ENCODE measurements at places on chromosomes 1 and 21.
A peak's percentile ranks its signal among the peaks of the same experiment; 100 is the strongest.

DNA sequence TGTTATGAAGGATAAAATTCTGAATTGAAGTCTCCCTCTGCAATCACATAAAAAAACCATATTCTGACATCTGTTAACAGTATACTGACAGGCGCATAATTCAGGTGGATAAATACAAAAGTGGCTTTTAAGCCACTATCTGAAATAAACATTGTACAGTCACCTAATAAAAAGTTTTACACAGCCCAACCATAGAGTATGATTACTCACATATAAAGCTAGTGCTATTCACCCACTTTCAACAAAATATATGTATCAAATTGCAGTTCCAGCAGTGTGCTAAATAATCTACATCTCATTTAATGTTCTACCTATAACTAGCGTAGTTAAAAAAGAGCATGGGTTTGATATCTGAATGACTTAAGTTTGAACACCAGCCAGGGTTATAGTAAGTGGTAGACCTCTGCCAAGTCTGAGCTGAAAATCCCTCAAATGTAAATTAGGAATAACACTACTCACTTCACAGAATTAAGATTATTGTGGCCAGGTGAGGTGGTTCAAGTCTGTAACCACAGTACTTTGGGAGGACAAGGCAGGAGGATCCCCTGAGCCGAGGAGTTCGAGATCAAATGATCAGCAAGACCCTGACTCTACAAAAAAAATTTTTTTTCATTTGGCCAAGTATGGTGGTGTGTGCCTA lies 3.9 kb downstream of the EGLN1 start:
- H3K4me1 ChIP-seq: peaks cover 59% of the 10 kb centered on the region
- DNase-seq: no peak
- H3K27ac ChIP-seq: no peak overlapping the region
- peaks cover 16% of the 10 kb centered on the region for H3K36me3 ChIP-seq
- peak overlapping the region; percentile 81 for H3K4me3 ChIP-seq
- H3K27me3 ChIP-seq: no peaks in the 10 kb centered on the region

GRCh38 chr1:116835161-116835560 lies 74.6 kb upstream of the PTGFRN start:
- no peaks in the 10 kb centered on the region for H3K27me3 ChIP-seq
- H3K4me1 ChIP-seq: peaks cover 35% of the 10 kb centered on the region
- DNase-seq: no peak
- no peak overlapping the region for H3K4me3 ChIP-seq
- peaks cover 4% of the 10 kb centered on the region for H3K36me3 ChIP-seq

DNA sequence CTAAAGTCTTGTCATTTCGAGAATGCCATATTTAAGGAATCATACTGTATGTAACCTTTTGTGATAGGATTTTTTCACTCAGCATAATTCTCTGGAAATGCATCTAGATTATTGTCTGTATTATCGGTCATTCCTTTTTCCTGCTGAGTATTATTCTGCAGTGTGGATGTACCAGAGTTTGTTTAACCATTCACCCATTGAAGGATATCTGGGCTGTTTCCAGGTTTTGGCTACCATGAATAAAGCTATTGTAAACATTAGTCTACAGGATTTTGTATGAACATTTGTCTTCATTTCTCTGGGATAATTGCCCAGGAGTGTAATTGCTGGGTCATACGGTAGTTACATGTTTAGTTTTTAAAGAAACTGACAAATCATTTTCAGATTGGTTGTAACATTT lies 61.8 kb downstream of the ATP1A1 start:
- no peaks in the 10 kb centered on the region for H3K36me3 ChIP-seq
- no peaks in the 10 kb centered on the region for H3K27me3 ChIP-seq
- H3K4me1 ChIP-seq: no peaks in the 10 kb centered on the region
- H3K4me3 ChIP-seq: no peak overlapping the region

DNA sequence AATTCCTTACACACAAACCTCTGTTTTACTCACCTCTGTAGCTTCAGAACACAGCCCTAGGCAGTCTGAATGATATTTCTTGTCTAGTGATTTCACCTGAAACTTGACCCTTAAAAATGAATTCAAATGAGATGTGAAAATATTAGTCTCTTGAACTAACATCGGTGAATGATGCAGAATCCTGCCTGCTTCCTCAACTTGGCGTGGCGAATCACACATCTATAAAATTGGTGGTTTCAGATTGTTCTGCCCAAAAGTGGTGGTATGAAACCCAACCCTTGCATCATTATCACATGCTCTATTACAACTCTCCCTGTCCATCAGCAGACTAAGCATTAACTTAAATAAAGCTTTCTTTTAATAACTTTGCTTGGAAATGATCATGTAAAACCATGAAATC lies 26.9 kb upstream of the C1orf21 start:
- H3K4me1 ChIP-seq: no peaks in the 10 kb centered on the region
- H3K27me3 ChIP-seq: peaks cover 8% of the 10 kb centered on the region
- no peak overlapping the region for H3K27ac ChIP-seq
- no peak for DNase-seq
- H3K36me3 ChIP-seq: no peaks in the 10 kb centered on the region
- no peak overlapping the region for H3K4me3 ChIP-seq
